ENCODE measurements at places on chromosomes 11 and 22. TPM values are rescaled to one million over a fixed set of nuclear protein-coding genes. Genes with fewer than 3 reads are reported as not detected.

The KDM4D gene
- 1.3 TPM for total RNA-seq

The PRR5 gene
- 0.96 TPM for total RNA-seq

GRCh38 chr11:124080327-124081001 lies 34.8 kb upstream of the VWA5A start:
- DNase-seq, result no peak

The ACTN3 gene
- not detected for total RNA-seq

DNA sequence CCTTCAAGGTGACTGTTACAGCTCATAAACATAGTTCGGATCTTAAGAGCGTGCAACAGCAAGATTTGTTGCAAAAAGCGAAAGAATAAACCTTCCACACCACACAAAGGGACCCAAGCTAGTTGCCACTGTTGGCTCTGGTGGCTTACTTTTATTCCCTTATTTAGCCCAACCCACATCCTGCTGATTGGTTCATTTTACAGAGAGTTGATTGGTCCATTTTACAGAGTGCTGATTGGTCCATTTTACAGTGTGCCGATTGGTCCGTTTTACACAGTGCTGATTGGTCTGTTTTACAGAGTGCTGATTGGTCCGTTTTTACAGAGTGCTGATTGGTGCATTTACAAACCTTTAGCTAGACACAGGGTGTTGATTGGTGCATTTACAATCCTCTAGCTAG lies 776.9 kb upstream of the CNTN5 start:
- DNase-seq, result no peak

The IL10RA gene
- total RNA-seq, result 2.9 TPM

The GP1BB gene
- total RNA-seq, result not detected

DNA sequence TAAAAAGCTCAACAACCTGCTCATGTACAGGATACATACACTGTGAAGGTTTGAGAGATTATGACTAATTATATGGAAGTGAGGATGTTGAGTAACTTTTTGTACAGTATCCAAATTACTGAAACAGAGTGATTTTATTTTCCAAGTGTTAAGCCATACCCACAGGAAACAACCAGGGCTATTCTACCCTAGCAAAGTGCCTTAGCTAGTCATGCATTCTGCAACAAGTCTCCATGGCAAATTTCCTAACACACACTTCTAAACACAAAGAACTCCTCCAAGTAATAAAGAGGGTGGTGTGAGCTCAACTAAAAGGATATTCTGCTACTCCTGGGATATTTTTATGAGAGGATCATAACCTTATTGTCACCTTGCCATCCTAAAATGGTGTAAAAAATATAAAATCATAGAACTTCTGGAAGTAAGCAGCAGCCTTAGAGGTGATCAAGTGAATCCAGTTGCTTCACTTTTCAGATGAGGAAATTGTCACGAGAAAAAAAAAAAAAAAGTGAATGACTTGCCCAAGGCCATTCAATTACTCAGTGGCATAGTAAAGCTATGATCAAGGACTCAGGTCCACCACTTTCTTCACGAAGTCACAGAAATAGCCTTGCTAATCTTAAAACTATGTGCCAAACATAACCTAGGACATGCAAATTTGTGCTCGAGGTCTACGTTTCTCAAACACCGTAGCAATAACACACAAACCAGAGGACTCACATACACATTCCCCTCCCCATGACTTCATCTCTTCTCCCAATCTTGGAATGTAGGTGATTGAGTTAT lies 4.2 kb downstream of the LGR4 start:
- DNase-seq, result no peak

GRCh38 chr11:17651061-17651460 lies 68.3 kb upstream of the MYOD1 start:
- no peak for DNase-seq

- DNase-seq, result no peak
These were observed 188 bp upstream of the MTNR1B start for GRCh38 chr11:92969293-92969633.

The ATG16L2 gene
- 23.9 TPM for total RNA-seq

DNA sequence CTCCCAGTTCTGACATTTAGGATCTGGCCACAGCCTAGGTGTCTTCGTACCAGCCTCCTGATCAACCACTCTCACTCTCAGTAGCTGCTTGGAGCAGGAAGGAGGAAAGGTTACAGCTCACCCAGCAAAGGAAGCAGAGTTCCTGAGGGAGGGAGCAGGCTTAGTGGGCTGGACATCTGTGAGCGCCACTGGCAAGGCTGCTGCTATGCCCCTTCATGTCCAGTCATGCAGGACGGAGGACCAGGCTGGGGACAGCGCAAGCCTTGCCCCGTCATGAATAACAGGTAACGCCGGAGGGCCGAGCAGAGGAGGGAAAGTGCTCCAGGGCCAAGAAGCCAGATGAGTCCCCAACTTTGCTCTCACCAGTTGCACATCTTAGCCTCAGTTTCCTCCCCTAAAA lies 25.8 kb downstream of the TPST2 start:
- DNase-seq, result no peak

DNA sequence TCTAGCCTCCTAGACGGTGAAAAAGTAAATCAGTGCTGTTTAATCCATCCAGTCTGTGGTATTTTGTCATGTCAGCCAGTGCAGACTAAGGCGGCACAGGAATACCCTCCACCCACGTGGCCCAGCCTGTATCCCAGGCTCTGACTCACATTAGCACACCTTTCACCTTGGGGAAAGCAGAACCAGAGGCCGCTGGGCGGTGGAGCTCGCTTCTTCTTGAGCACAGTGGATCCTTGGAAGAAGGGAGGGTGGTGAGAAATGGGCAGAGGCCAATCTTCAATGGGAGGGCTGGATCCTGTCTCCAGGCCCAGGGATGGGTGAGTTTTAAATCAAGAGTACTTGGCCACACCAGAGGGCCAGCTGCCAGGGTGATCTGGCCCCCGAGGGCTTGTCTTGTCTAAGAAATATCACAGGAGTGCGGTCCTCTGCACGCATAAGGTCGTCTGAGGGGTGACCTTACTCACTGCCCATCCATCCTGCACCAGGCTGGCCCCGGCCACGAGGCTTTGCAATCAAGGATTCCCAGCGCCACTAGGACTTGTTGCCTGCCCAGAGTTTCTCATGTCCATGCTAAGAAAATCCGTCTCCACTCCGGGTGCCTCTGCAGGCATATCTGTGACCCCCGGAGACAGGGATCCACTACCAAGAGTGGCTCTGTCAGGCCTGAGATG lies 658.5 kb downstream of the BRD1 start:
- no peak for DNase-seq

DNA sequence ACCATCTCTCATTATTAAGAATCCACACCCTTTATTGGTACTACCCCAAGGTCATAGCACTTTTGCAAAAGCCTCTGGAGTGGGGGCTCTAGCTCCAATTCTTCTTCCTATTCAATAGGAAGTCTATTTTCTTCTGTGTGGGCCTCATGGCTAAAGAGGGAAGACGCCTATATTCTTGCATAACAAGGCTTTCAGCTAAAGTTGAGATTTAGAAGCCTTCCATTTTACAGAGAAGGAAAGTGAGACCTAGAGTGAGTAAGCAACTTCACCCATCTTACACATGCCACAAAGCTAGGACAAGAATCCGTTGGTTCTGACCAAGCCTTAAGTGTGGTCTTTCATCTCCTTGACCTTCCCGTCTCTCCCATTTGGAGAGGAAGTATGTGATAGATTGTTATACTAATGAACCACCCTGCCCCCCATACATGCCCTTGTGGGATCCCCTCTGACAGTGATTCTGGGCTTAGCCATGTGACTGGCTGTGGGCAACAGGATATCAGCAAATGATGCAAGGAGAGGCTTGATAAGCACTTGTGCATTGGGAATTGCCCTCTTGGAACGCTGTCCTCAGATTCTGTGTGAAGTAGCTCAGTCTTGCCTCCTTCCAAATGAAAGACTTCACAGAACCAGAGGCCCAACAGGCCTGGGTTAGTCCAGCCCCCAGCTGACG lies 12.3 kb downstream of the BACE1 start:
- DNase-seq, result no peak

The PGA5 gene
- total RNA-seq, result not detected

The CD3G gene
- total RNA-seq, result not detected

GRCh38 chr22:37196539-37197450 lies 8.7 kb upstream of the C1QTNF6 start:
- DNase-seq, result peak; percentile 92

DNA sequence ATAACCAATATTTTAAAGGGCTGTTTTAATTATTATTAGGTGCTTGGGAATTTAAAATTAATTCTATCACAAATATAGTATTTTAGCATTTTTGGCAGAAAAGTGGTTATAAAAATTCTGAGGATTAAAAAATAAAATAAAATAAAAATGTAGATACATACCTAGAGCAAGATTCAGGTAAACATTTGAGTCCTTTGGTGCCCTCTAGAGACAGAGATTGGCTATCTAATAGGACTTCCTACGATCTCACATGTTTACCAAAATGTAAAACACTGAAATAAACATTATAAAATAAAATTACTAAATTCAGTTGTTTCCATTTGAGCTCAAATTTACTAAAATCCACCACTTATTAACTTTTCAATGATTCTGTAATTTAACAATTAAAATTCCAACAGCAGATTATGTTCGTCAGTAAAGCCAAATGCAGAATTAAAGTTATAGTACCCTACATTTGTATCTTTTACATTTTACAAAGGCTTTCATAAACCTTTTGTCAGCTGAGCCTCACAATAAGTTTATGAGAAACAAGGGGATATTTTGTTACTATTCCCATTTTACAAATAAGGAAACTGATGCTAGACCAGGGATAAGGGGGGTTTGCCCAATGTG lies 27.7 kb downstream of the SLC36A4 start:
- no peak for DNase-seq

DNA sequence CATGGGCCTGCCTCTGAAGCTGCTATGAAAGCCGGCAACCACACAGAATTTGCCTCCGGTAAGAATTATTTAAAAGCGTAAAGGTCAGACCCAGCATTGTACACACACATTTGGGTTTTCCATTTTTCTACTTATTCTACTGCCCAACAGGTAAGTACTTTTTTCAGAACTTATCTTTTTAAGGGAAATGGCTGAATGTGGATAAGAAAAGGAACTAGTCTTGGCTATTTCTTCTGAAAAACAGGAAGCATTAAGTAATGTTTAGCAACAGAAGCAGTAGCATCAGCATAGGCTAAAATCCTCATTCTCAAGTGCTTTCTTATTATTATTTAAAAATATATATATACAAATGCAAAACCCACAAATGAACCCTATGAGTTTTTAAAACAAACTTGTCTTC lies 103.1 kb downstream of the MPPED2 start:
- DNase-seq, result no peak

- peak; percentile 21 for DNase-seq
These were observed 87.5 kb downstream of the RRM1 start for GRCh38 chr11:4181782-4182721.

- no peak for DNase-seq
These were observed 5.2 kb downstream of the ROBO3 start for GRCh38 chr11:124870430-124870829.

GRCh38 chr11:43632181-43632580 lies 48.4 kb upstream of the HSD17B12 start:
- no peak for DNase-seq

- no peak for DNase-seq
These were observed 98.1 kb upstream of the GUCY1A2 start for GRCh38 chr11:107116358-107116757.

DNA sequence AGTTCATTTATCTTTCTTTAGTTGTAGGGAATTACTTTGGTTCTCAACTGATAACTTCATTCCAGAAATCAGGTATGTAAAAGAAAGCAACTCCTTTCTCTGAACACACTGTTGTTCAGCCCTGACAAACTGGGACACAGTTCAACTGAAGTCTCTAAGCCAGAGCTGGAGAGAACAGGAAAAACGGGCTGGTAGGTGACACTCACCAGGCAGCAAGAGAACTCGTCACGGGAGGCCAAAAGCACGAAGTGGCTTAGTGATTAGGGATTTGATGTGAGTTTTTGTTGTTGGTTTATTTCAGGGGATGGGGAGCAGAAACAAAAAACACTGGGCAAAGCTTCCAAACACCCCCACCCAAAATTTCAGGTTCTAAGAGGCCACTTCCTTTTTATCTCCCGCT lies 54.1 kb downstream of the MYH9 start:
- no peak for DNase-seq

DNA sequence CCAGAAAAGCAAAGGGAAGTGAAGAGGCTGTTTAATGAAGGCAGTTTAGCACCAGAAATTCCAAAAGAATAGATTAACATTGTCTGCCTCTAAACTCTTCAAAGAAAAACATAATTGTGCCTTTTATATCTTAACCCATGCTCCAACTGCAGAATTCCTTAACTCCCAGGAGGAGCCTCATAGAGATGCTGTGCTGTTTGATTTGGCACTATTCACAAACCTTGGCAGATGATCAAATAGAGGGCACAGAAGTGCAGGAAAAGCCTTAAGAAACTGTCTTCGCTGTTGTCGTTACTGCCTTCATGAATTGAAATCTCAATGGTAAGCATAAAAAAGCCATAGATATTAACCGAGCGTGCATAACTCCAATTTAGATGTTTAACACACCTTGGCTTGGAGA lies 124.1 kb upstream of the MPPED2 start:
- DNase-seq, result no peak

The CEND1 gene
- total RNA-seq, result 0.22 TPM

- DNase-seq, result no peak
These were observed 213.9 kb upstream of the ISX start for GRCh38 chr22:34851918-34852662.

The TALDO1 gene
- 107 TPM for total RNA-seq

The BDNF gene
- total RNA-seq, result 9.9 TPM

GRCh38 chr11:103898065-103898464 lies 138.4 kb upstream of the DDI1 start:
- DNase-seq, result no peak

DNA sequence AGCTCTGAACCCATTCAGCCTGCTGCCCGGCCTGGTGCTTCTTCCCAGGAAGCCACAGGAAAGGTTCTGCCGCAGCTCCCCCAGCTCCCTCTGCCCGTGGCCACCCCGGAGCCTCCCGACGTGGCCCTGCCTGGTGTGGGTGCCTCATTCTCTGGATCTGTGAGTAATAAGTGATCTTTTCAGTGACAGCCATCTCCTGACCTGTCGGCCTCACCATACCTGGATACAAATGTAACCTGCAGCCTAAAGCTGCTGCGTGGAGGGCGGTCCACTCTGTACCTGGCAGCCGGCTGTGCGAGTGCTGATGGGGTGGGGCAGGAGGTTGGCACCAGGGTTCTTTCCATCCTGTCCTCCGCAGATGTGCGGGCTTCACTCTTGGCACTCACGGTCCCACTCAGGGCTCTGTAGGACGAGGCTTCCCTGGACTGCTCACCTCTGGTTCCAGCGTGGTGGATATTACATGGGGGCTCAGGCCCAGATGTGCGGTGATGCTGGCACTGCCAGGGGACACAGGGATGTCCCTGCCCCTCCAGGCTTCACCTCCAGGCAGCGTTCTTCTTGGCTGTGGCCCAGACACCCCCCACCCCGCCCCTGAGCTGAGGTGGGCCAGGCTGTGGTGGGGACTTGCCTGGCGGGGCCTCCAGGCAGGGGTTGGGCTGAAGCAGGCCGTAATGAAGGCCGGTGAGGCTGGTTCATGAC lies 748.5 kb downstream of the BRD1 start:
- DNase-seq, result no peak

The OR52E5 gene
- total RNA-seq, result not detected

The PLET1 gene
- total RNA-seq, result not detected

The CEP126 gene
- total RNA-seq, result 0.85 TPM

The P2RY2 gene
- 10.2 TPM for total RNA-seq

- DNase-seq, result no peak
These were observed 870.2 kb downstream of the BRD1 start for GRCh38 chr22:48957311-48957986.
